Activated T-helper 1 cell treated with Interleukin-2 at 50 U/mL for 16 hours (primary cell): ENCODE measurements at places on chromosomes 13 and 19.

DNA sequence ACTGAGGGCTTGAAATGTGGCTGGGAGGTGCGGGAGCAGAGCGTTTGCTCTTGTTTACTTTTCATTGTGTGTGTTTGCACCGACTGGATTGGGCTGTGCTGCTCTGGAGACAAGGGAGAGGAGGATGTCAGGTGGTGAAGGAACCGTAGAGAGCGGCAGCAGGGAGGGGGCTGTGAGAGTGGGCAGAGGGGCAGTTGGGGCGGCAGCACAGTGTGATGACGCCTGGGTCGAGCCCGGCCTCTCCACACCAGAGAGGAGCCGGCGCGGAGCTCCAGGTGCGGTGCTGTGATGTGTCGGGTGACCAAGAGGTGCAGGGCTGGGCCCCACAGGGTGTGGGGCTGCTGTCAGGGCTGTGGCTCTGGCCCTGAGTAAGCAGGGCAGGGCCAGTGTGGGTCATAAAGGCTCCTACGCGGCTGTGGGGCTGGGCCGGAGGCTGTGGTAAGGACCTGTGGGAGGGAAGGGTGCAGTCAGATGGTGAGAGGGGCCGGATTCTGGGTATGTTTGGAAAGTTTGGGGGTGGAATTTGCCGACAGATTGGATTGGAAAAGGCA lies 10.5 kb downstream of the NAXD start:
- DNase-seq, result no peak

- DNase-seq, result no peak
Observed at GRCh38 chr13:74190999-74191398, 56.8 kb upstream of the KLF12 start.

- no peak for DNase-seq
Observed at GRCh38 chr19:3008994-3009393, 20.1 kb downstream of the TLE2 start.

DNA sequence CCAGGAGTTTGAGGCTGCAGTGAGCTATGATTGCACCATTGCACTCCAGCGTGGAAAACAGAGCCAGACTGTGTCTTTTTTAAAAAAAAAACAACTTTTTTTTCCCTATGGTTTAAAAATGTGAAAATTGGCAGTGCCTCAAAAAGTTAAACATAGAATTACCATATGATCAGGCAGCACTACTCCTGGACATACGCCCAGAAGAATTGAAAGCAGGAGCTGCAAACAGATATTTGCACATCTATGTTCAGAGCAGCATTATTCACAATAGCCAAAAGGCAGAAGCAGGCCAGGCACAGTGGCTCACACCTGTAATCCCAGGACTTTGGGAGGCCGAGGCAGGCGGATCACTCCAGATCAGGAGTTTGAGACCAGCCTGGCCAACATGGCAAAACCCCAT lies 3.8 kb upstream of the RETN start:
- DNase-seq, result no peak

DNA sequence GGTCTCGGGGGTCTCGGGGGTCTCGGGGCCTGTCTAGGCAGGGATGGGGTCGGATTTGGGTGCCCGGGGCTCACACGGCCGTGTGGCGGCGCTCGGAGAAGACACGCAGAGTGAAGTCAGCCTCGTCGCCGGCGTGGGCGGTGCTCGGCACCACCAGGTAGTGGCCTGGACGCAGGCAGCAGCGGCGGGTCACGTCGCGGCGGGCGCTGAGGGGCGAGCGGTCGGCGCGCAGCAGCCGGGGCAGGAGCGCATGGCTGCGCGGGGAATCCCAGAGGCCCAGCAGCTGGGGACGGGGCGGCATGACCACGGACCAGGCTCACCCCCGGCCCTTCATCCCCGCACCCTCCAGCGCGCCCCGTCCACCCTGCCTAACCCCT lies 8.2 kb downstream of the CAPN12 start:
- DNase-seq, result peak; percentile 38

GRCh38 chr19:33504058-33504444 lies 17.5 kb downstream of the PEPD start:
- DNase-seq, result no peak

DNA sequence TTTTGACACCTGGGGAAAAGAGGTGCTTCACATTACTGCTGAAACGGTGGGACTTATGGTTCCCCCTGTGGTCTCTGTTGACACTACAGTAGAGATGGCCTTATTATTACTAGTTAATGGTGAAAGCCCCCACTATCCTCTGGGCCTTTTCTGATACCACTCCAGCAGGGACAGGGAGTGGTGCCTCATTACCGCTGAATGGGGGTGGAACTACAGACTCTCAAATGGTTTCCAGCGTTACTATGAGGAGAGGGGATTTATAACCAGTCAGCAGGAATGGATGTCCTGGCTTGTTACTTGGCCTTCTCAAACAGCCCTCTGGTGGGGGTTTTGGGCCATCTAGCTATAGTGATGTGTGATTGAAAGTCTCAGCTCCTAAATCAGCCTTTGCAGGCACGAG lies 96.7 kb upstream of the DIAPH3 start:
- DNase-seq, result no peak

DNA sequence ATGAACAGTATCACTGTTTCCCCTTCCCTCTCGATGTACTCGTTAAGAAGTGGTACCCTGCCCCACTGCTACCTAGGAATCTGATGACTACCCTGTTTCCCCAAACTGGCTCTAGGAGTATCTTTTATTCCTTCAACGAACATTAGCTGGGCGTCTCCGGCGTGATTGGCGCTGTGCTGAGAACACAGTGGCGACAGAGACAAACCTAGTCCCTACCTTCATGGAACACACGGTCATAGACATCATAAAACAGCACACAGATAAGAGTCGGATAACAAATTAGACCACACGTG lies 730 bp downstream of the SYMPK start:
- no peak for DNase-seq

DNA sequence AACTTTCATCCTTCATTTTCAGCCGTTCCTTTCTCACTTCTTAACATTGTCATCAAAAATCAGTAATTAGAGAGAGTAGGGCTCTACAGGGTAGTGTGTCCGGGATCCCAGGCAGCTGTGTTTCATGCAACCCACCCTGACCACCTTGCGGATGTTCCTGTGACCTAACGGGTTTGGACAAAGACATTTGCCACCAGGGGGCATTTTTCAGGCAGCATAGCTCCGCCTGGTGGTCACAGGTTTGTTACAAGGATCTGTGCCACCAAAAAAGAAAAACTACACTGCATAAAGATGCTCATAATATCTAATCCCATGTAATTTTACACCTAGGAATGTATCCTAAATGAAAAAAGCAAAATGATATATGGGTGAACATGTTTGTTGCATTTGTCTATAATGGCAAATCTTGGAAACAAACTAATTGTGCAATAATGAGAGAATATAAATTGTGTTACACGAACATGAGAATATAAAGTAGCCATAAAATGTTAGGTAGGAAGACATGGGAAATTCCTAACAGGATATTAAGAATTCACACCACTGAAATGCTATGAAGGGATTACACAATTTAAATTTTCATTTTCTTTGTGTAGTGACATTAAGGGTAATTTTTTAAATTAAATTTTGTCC lies 123.0 kb downstream of the SLC7A1 start:
- DNase-seq, result no peak

- no peak for DNase-seq
Observed at GRCh38 chr13:41006978-41007743, 12.0 kb downstream of the ELF1 start.

DNA sequence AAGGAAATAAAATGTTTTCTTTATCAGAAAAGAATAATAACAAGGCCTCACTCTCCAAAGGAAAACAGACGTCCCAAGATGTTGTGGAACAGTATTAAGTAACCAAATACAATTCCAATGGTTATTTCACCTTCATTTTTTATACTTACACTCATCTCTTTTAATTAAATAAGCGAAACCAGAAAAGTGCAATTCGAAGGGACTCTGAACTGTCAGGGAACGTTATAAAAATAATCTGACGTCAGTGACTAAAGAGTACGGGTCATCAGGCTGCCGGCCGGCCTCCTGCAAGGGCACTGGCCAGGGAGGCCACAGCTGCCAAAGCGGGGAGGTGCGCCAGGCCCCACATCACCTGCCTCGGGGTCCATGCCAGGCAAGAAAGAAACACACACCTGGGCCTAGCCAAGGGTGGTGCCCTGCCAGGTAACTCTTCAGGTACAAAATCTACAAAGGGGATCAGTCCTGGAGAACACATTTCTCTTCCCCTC lies 61.2 kb downstream of the CDADC1 start:
- DNase-seq, result no peak

GRCh38 chr13:63337921-63338320 lies 1922.3 kb upstream of the PCDH20 start:
- DNase-seq, result no peak

GRCh38 chr19:17470068-17470841 lies at the start of gene SLC27A1:
Gene SLC27A1, plus strand, starts transcription at chr19:17470524. Its CDS starts 17 bp downstream, at chr19:17470541.
- DNase-seq, result peak; percentile 80

DNA sequence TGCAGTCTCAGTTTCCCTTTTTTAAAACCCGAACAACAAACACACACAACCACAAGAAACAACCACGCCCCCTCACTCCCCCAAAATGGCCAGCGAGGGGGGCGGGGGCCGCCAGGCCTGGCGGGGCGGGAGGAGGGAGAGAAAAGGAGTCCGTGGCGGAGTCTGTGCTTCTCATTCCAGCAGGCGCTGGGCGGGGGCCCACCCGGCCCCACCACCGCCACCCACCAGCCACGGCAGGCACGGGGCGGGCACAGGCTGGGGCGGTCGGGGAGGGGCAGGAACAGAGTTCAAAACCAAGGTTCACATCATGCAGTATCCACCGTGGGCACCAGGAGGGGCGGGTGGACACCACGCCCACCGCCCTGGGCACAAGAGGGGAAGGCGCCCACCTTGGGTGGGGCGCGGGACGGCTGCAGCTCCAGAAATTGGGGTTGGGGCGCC lies 12.9 kb downstream of the DPF1 start:
- DNase-seq, result no peak

- no peak for DNase-seq
Observed at GRCh38 chr13:25906191-25906661, 145.6 kb downstream of the SHISA2 start.

- no peak for DNase-seq
Observed at GRCh38 chr13:39341251-39341650, 261.7 kb downstream of the LHFPL6 start.

DNA sequence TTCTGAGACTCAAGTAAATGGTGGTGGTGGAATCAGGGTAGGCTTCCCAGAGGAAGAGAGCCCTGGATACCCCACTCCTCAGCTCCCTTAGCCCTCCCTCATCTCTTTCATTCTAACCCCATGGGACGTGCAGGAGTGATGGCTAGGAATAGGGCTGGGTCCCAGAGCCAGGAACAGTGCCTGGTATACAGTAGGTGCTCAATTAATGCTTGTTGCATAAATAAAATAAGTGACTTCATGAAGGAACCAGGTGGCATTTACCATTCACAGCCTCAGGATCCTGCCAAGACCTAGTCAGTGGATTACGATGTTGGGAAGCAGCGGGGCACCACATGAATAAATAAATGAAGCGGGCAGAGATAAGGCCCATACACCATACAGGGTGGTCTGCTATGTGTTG lies 3.9 kb downstream of the UNC13A start:
- no peak for DNase-seq

DNA sequence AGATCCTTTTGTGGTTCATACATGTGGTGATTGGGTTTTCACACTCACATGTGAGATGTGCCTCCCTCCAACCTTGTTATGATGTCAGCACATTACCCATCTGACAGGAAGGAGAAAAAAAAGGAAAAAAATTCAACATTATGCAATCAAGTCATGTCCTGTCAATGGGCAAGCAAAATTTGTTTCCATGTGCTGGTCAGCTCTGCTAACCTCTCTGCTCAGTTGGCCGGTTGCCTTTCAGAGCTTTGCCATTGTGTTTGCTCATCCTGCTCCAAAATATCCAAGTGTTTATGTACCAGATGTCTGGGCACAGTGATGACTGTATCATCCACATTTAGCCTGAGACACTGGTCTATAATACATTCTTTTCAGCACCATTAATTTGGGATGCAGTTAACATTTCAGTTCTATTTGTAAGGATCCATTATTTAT lies 27.0 kb upstream of the METTL21C start:
- no peak for DNase-seq

- DNase-seq, result no peak
Observed at GRCh38 chr19:31300422-31300821, 48.8 kb downstream of the TSHZ3 start.
